AG04450 (cell line): ENCODE measurements at places on chromosomes 13 and 19.
A peak's percentile ranks its signal among the peaks of the same experiment; 100 is the strongest.

- DNase-seq, result no peak
These were observed 2.4 kb downstream of the COX7A1 start for GRCh38 chr19:36149673-36150406.

- no peak for DNase-seq
These were observed 15.2 kb downstream of the PHLDB3 start for GRCh38 chr19:43489310-43489709.

DNA sequence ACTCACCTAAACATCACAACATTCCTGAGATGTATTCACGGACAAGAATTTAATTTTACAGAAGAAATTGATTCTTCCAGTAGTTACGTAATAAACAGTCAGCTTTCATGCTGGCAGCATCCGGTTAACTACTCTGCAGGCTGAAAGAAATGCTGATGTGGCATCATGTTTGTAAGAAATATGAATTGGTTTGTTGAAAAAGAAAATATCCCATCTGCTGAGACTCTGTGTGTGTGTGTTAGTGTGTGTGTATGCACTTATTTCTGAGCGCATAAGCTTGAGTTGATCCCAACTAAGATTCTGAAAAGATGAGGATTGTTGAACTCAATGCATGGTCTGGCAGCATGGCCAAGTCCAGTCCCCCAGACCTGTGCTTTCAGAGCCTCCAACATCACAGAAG is 74.3 kb upstream of the FAM216B start:
- DNase-seq, result no peak

DNA sequence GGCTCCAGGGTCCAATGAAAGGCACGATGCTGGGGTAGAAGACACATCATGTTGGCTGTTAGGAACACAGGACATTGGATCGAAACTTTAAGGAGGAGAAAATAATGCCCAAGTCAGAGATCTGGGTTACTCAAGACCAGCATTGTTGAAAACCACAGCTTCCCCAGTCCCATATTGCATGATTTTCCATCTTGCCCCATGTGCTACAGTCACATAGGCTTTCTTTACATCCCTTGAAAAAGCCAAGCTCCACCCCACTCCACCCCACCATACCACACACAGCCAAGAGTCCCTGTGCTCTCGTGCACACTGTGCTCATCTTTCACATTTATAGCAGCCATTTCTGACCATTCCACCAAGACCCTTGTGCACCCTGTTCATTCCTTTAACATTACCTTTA is 636.2 kb downstream of the DIAPH3 start:
- DNase-seq, result no peak

- peak; percentile 65 for DNase-seq
These were observed 10.9 kb downstream of the SLC46A3 start for GRCh38 chr13:28707629-28708427.

GRCh38 chr19:4233282-4233853 is 4.0 kb downstream of the EBI3 start:
- no peak for DNase-seq

DNA sequence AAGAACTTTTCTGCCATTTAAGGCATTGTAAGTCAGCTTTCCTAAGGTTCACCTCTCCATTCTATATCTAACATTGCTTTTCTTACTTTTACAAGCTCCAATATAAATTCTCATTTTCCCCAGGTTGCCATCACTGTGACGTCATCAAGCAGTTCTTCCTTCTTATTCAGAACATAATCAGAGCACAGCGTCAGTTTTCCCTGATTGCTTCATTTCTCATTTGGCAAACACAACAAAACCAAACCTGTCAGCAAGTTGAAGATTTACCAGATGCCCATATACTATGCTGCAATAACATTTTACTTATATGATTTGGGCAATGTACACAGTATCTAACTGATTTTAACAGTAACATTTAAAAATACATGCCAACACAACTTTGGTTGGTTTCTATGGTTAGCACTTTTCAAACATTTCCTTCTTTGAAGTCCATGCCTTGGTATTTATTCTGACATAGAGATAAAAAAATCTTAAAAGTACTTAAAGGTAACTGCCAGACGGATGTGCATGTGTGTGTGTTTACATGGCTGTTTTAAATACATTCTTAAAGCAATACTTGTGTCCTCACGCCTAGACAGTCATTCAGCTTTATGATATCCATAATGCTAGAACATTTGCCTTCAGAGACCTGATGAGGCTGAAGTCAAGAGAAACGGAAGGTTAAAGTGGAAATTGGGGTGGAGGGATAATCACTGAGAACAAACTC is 264.0 kb downstream of the KLF12 start:
- no peak for DNase-seq

DNA sequence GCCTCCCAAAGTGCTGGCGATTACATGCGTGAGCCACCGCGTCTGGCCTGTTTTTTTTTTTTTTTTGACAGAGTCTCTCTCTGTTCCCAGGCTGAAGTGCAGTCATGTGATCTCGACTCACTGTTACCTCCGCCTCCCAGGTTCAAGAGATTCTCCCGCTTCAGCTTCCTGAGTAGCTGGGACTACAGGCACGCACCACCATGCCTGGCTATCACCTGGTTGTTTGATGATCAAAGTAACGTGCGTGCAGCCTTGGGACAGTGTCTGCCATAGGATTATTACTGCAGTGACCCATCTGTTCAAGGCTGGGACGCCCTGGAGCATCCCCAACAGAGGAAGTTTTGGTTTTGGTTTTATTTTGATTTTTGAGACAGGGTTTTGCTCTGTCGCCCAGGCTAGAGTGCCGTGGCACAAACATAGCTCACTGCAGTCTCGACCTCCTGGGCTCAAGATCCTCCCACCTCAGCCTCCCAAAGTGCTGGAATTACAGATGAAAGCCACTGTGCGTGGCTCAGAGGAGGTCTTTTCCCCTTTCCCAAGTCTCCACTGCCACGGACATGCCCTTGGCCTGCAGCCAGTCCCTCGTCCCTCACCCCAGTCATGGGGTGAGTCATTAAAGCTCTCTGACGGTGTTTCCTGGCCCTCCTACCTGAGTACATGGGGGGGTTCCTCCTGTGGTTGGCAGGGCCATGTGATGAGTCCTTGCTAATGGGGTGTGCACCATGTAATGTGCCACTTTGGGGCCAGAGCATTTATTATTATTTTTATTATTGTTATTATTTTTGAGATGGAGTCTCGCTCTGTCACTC is 65.6 kb downstream of the IER2 start:
- DNase-seq, result no peak

DNA sequence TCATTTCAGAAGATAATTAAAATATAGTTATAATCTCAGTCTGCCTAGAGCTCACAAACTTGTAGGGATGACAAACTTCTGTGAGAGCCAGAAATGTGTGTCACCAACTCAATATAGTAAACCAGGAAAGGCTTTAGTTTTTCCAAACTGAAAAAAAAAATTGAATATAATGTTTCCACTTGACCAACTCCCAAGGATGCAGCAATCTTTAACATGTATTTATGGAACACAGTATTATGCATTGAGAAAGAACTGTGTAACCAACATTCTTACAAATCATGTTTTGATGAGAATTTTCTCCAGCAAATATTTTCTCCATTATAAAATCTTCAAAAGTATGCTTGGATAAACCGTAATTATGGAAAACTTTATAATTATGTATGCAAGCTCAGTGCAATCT is 50.1 kb upstream of the KLF12 start:
- no peak for DNase-seq

DNA sequence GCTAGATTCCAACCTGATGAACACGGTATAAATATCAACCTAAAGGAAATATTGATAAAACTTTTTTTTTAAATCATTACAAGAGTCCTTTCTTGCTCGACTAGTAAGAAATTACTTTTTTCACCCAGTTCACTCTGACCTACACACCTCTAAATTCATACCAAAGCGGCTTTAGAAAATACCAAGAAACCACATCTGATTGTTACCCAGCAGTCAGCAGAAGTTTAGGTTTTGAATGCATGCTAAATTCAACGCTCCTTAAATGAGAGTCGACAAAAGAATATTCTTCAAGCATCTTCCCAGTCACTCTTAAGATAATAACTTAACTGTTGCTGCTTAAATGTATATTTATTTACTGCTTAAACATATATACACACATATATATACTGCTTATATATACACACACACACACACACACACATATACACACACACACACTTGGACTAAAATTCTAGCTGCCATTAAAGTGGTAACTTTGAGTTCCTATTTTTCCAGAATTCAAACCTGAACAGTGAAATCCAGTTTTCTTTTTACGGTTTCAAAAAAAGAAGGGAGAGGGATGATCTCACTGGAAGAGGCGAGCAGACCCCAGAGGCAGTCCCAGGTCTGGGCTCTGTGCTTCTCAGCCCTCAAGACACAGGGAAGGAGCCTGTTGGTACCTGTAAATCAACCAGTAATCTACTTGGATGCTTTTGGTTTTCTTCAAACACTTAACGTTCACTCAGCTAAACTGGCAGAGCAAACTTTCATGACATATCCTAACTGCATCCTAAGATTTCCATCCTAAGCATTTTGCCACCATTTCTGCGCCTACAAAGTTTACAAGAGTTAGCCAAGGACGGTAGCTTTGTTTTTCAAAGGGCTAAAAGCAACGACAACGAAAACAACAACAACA is 1.7 kb downstream of the STK24 start:
- no peak for DNase-seq

DNA sequence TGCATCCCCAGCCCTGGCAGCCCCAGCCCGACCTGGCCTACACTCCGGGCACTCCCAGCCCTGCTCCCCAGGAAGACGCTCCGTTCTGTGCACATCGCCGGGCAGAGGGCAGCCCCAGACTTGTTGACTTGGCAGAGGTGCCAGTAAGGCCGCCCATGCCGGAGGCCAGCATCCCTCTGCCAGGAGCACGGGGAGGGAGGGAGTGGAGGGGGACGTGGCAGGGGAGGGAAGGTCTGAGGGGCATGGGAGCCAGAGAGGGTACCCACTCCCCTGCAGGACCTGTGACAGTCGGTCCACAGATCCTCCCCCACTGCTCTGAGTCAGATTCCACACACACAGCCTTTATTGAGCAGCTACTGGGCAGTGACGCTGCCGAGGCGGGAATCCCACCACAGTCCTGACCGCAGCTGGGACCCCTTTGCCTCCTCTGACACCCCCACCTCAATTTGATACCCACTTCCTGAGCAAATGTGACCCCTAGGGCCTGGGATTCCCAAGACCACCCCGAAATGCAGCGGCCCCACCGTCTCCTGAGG is 1.9 kb upstream of the NKPD1 start:
- no peak for DNase-seq

- DNase-seq, result no peak
These were observed 94.1 kb upstream of the STARD13 start for GRCh38 chr13:33379608-33380007.

DNA sequence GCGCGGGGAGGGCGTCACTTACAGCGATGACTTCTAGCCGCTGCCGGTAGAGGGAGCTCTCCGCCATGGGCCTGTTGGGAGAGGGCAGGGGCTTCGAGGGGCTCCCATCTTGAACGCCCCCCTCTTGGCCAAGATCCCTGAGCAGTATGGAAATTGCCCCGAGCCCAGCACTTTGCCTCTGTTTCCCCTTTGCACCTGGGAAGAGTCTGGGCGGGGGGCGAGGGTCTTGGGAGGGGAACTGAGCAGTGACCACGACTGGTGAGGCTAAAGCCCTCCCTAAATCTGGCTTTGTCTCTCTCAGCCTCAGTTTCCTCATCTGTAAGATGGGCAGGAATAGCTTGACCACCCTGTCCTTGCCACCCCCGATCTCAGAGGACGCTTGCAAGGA is 2.8 kb downstream of the PALM3 start:
- DNase-seq, result no peak

GRCh38 chr19:46551164-46551563 is 50.0 kb upstream of the CALM3 start:
- no peak for DNase-seq

DNA sequence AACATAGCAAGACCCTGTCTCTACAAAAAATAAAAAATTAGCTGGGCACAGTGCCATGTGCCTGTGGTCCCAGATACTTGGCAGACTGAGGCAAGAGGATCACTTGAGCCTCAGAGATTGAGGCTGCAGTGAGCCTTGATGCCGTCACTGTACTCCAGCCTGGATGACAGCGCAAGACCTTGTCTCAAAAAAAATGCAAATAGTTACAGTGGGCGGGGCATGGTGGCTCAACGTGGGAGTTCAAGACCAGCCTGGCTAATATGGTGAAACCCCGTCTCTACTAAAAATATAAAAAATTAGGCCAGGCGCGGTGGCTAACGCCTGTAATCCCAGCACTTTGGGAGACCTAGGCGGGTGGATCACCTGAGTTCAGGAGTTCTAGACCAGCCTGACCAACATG is 8.5 kb downstream of the PGLS start:
- DNase-seq, result no peak
